T-helper 9 cell (primary cell): ENCODE measurements at places on chromosomes 3 and 15.

DNA sequence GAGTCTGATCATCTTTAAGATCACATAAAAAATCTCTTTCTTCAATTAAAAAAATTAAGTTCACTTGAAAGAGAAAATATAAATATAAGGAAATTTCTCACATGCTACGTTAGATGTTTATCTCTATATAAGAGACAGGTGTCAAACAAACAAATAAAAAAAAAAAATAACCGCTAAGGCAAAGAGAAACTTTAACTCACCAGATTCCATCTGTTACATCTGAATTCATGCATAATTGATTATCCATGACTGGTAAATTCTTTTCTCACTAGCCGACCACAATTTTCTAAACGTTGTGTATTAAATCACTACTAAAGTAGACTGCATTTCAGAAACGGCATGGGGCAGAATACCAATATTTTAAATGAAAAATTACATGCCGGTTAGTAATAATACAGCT is 9.6 kb upstream of the SATB1 start:
- no peak for DNase-seq

DNA sequence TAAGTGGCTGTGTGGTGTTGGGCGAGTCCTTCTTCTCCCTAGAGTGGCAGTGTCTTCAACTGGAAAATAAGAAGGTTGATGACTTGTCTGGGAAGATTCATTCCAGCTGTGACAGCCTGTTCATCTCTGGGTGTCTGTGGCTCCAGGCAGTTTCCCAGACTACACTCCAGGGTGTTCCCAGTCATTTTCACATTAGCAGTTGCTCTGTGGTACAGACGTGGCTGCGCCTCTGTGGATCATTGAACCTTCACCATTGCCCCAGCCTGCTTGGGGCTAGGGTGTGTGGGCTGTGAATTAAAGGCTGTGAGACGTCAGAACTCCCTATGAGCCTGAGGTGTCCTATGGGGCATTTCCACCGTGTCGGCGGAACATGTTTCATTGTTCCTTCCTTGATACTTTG is 239.6 kb upstream of the NR2E3 start:
- DNase-seq, result no peak

DNA sequence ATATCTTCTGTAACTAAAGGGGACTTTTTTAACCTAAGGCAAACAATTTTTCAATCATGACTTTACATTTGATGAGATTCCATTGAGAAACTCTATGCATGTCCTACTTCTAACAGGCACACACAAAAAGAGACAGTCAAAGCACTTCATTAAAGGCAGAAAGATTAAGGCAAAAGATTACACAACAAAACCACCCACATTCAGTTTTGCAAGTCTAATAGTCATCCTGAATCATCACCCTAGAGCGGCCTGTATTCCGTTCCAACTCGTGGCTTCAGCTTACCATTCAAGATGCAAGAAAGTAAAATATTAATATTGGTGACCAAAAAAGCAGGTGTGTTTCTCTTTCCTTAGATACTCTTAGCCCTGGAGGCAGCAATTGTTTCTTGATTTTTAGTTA is 205.9 kb downstream of the P3H2 start:
- DNase-seq, result no peak

- DNase-seq, result no peak
These were observed 42.1 kb upstream of the ACVR2B start for GRCh38 chr3:38411591-38411990.

- no peak for DNase-seq
These were observed 142.5 kb upstream of the C2CD4B start for GRCh38 chr15:62307551-62307950.

DNA sequence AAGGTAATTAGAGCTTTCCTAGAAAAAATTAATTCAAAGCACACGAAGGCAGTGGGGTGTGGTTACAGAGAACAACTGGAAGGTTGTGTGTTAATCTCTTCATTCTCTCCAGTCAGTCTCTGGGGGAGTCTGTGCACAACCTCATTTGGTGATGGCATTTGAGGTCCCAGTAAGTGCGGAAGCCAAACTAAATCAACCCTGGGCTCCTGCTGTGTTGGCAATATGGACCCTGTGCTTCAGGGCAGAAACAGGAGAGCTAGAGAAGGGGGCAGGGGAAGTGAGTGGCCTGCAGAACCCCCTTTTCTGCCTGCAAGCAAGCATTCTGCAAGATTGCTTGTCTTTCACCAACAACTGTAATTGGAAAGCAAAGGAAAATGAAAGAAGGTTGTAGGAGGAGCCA is 195.9 kb upstream of the ST8SIA2 start:
- no peak for DNase-seq

- no peak for DNase-seq
These were observed 2.6 kb upstream of the CPNE9 start for GRCh38 chr3:9701006-9701405.

GRCh38 chr15:41804361-41804760 is 23.5 kb upstream of the JMJD7 start:
- no peak for DNase-seq
